Stimulated activated CD8-positive, alpha-beta memory T cell treated with anti-CD3 and anti-CD28 coated beads, Interleukin-7, amount 100 ng/mL, for 1 hour (primary cell): ENCODE measurements at places on chromosomes 13 and 19.

- no peak for DNase-seq
These were observed 129.5 kb downstream of the CYSLTR2 start for GRCh38 chr13:48783181-48783630.

DNA sequence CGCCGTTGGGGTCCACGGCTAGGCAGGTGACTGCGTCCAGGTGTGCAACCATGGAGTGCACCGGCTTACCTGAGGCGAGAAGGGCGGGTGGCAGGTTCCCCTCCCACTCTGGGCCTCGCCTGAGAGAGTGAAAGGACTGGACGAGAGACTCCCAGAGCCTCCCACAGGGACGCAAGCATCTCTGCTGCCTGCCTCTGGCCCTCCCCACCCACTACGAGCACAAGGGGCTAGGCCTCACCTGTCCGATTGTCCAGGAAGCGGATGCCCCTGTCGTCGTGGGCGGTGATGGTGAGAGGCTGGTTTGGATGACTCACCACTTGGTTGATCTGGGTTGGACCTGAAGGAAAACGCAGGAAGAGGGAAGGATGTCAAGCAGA is 5.1 kb upstream of the PRKD2 start:
- DNase-seq = no peak

DNA sequence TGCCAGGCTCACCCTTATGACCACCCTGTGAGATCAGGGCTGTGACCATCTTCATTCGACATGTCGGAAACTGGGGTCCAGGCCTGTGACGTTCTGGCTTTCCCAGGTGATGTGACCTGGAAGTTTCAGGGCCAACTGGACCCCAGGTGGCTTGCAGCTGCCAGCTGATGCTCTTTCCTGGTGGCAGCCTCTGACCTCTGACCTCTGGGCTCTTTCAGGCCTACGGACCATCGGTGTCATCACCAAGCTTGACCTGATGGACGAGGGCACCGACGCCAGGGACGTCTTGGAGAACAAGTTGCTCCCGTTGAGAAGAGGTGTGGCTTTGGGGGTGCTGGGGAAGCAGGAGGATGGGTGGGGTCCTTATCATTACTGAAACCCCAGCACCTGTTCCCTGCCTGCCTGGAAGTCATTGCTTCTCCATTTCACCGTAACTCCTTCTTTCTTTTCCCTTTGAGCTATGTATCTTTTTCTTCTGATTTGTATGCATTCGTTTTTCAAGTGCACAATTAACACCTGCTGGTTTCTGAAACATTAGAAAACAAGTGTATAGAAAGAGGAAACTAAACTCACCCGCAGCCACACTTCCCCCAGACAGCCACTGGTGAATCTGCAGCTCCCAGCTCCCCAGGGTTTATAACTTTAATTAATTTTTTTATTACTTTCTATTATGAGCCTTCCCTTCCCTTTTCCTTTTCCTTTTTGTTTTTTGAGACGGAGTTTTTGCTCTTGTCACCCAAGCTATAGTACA is 58.9 kb downstream of the TMED1 start:
- no peak for DNase-seq

GRCh38 chr13:26042785-26043184 is 9.0 kb downstream of the SHISA2 start:
- no peak for DNase-seq

DNA sequence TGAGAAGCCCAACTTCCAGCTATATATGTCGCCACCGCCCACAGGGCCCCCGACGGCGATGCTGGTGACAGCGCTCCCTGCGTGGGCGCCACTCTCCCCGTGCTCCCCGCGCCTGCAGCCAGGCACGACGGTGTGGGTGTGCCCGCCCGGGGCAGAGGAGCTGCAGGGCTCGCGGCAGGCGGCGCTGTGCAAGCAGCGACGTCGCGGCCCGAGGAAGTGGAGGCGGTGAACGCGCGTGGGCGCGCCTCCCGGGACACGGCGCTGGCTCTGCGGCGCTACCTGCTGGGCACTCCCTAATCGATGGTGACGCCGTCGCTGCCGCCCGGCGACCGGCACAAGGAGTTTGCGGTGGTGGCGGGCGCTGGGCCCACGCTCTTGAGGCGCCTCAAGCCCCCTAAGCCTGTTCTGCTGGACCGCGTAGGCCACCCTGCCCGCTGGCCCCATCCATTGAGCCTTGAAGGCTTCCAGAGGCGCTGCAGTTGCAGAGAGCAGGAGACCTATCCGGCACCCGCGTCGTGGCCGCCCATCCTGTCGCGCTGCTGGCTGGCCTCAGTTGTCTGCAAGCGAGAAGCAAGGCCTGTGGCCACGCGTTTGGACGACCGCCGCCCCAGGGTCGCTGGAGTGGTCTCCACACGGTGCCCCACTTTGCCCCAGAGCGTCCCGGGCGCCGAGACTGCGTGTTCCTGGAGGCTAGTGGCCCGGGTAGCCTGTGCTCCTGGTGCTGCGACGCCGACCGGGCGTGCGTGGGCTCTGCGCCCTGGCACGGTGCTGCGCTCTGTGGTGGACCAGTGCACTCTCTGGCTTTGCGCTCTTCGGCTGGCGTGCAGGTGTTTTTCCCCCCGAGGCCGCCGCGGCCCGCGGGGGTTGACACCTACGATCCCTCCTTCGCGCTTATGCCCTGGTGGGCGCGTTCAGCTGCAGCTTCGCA is 23.1 kb downstream of the LRFN3 start:
- peak; percentile 57 for DNase-seq

DNA sequence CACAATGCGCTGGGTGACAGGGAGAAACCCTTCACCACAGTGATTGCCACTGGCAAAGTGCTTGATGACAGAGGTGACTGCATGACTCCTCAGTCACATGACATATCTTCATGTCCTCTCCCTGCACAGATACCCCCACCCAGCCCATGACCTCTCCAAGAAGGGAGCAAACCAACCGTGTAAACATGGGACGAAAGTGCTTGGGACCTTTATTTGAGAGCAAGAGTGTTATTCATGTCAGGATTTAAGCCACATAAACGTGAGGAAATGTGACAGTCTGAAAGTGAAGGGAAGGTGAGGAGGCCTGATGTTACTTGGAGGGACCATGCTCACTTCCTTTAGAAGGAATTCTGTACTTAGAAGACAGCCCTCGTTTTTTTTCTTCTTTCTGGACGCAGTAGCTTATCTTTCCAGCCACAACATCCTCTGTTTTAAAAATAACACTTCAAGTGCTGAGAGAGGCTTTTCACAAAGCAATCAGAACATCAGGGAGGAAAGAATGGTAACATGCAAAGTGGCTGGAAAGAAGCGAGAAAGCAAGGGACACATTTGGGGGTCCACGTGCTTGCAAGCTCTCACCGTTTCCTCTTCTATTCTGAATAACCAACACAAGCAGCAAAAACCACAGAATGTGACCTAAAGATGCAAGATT is 35.6 kb downstream of the EPS15L1 start:
- DNase-seq = no peak
